Posterior cingulate gyrus (tissue), 11 donors: ENCODE measurements at places on chromosomes 2 and 18.

- DNase-seq, result no peak
Observed at GRCh38 chr2:86370579-86370978, 33.2 kb upstream of the REEP1 start.

GRCh38 chr2:153408710-153409385 is 69.7 kb downstream of the RPRM start:
- no peak for DNase-seq

DNA sequence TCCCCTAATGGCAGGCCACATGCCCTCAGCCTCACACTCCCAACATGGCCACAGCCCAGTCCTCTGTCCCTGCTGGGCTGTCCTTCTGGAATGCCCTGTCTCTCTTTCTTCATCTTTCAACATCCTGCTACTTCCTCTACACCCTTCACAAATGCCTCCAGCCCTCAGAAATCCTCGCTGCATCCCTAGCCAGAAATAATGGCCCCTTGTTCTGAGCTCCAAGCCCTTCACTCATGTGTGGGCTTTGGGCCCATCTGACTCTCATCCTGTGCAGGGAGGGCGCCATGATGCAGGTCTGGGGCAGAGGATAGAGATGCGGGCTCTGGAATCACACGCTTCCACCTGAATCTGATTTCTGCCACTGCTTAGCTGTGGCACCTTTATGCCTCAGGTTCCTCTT is 181.9 kb downstream of the TNS1 start:
- peak; percentile 45 for DNase-seq

DNA sequence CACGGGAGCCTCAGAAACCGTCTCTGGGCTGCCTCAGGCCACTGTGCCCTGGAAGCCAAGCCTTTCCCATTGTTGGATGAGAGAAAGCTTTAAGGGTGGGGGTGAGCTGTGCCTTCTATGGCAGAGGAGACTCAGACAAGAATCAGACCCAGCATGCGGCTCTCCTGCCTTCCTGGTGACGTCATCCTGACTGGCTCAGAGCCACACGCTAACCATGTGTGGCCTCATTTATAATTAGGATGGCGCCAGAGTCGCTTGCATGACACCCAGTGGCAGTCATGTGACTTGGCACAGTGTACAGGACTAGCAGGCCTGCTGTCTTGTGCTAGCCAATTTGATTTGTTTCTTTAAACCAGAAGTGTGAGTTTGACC is 99.1 kb downstream of the SH3BP4 start:
- DNase-seq, result peak; percentile 91

DNA sequence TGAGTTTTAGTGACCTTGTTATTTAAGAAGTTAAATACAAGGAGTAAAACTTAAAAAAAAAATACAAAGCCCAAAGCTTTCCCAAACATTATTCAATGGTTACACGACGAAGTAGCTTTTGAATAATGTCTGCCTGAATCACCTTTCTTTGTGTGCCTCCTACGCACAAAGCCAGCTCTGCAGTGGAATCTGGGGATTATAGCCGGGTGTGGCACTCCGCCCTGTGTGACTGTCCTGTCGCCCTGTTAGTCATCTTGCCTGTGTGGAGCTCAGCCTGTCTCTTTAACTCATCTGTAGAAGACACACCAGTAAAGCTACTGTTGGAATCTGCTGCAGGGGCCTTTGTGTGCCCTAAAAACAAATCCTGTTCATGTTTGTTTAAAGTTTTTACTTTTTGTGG is 79.4 kb upstream of the TCF7L1 start:
- no peak for DNase-seq

DNA sequence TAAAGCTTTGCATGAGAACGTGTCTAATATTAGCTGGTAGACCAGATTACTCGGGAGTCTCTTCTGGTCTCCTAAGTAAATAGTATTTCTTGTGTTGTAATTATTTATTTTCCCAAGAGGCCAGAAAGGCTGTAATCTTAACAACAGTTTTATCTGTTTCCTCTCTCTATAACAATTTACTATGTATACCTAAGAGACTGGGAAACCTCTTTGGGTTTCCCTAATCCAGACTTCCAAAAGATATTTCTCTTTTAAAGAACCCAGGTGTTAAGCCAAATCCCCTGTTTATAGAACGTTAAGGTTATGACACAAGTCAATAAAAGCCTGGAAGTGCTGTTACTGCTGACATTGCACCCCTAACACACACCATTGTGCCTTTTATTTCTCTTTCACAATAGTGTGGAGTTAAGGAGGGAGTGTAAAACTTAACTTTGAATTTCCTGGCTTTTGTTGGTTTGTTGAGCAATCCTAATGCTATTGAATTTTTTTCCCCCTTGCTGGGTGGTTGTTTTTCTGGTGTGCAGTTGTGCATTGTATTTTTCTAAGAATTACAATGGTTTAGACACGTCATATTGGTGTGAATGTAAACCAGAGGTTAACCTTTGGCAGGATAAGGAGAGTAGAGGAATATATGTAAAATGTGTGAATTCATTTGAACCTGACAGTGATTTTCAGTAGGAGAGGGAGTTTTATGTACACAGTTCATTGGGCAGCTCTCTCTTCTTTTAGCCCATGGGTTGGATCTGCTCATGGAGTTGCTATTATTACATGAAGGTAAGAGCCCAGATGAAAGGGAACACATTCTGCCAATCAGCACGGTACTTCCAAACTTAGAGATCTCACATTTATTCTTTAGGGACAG is 192.8 kb downstream of the MTX2 start:
- no peak for DNase-seq

DNA sequence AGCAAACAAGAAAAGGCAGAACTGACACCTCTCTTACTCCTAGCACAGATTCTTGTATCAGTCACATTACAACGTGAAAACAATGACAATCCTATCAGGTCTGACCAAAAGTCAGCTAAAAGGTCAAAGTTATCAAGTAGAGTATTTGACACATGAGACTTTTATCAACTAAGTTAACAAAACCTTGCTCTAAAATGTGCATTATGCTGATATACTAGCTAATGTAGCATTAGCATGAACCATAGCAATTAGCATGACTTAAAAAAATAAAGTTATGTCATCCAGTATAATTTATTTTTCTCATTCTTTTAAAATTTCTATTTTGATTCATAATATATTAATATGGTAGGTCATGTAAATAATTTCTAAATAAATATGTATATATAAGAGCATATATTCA is 41.4 kb upstream of the TTC32 start:
- DNase-seq, result no peak

DNA sequence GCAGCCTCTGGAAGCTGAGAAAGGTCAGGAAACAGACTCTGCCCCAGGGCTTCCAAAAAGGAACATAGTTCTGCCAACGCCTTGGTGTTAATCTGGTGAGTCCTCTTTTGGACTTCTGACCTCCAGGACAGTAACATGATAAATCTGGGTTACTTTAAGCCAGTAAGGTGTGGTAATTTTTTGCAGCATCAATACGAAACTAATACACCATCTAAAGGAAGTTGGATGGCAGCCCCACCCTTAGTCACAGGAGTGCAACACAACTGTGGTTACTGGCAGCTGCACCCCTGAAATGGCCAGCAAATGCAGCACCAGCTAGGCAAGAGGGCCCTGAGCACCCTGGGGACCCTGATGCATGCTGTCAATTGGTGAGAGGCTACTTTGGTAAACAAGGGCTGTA is 25.8 kb downstream of the CREG2 start:
- no peak for DNase-seq

DNA sequence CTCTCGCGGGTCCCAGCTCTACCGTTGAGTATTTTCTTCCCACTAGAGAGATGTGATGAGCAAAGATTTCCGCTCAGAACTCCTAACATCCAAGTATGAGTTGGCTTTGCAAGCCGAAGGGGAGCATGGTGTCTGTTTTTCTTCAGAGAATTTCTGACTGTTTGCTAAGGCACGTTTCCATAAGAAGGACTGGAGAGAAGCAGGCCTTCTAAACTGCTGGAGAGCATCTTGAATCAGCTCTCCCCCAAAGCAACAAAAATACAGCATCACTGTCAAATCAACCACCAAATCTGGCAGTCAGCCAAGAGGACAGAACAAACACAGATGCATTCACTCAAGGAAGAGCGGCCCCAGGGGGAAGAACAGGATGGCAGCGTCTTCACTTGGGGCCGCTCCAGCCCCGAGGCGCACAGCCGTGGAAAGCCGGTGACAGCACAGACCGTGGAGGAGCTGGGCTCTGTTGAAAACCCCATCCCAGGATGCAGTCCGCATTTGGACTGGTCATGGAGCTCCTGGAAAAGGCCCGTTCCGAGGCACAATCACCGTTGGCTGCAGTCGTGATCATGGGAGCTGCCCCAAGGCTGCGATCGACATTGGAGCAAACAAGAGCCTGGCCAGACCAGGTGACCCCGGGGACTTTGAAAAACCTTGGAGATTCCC is 101.4 kb downstream of the NFATC1 start:
- peak; percentile 11 for DNase-seq

DNA sequence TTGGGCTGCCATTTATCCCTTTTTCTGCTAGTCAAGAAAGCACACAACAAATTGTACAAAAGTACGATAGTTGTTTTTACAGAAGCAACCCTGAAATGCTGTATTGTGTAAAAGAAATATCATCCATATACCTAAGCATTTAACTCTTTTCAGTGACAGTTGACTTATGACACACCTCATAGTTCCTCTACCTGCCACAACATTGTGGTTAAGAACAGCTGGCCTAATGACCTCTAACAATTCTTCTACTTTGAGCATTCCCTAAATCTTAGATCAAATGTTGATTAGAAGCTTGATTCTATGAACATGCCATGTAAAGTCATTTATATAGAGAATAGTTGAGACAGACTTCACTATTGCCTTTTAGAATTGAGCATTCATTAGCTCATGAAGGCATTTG is 165.9 kb upstream of the SETBP1 start:
- no peak for DNase-seq

GRCh38 chr18:26978812-26979341 is 113.4 kb upstream of the AQP4 start:
- DNase-seq, result no peak

DNA sequence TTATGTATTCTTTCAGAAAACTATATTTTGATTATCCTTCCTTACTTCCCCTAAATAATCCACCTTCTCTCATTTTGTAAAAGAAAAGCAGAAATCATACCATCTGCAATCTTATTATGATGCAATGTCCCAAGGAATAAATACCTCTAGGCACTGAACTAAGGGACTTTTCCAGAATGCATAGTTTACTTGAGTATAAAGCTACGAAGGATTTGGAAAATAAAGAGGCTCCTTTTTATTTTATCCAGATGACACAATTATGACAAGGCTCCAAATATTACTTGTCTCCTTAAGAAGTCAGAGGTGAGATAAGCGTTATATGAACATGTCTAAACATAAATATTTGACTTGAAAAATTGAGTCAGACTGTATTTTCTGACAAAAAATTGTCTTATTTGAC is 72.1 kb downstream of the COL3A1 start:
- no peak for DNase-seq

- no peak for DNase-seq
Observed at GRCh38 chr18:55488473-55488872, 99.5 kb downstream of the TCF4 start.

- DNase-seq, result no peak
Observed at GRCh38 chr2:28358668-28359201, 33.9 kb upstream of the FOSL2 start.

GRCh38 chr2:67899187-67899586 is 163.6 kb downstream of the C1D start:
- DNase-seq, result no peak

GRCh38 chr18:40006634-40007033 is 1948.4 kb upstream of the PIK3C3 start:
- DNase-seq, result no peak

- DNase-seq, result no peak
Observed at GRCh38 chr2:72214429-72215143, 66.9 kb upstream of the CYP26B1 start.

- DNase-seq, result peak; percentile 85
Observed at GRCh38 chr2:168851674-168852320, 38.4 kb downstream of the SPC25 start.

GRCh38 chr2:68936889-68937288 is 15.8 kb downstream of the GKN2 start:
- no peak for DNase-seq

- no peak for DNase-seq
Observed at GRCh38 chr2:128269063-128269989, 49.3 kb downstream of the HS6ST1 start.

- DNase-seq, result no peak
Observed at GRCh38 chr18:23183411-23184150, 48.3 kb downstream of the CABLES1 start.

- DNase-seq, result no peak
Observed at GRCh38 chr2:97688062-97688827, 18.7 kb downstream of the C2orf92 start.

DNA sequence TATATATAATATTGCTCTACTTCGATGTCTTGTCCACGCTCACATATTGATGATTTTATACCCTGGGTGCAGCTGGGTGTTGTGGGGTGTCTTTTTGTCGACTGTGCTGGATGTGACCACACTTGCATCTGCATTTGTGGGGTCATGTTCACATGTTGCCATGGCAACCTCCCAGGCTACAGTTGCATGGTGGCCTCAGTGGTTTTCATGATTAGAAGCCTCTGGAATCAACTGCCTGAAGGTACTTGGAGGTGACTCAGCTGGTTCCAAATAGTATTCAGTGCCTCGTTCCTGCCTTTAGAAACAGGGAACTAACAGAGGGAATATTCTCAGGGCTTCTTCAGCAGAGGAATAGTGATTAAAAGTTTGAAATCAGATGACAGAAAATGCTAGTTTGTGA is 166.3 kb upstream of the NYAP2 start:
- no peak for DNase-seq

GRCh38 chr18:44693030-44693784 is 12.5 kb downstream of the SETBP1 start:
- DNase-seq, result no peak

DNA sequence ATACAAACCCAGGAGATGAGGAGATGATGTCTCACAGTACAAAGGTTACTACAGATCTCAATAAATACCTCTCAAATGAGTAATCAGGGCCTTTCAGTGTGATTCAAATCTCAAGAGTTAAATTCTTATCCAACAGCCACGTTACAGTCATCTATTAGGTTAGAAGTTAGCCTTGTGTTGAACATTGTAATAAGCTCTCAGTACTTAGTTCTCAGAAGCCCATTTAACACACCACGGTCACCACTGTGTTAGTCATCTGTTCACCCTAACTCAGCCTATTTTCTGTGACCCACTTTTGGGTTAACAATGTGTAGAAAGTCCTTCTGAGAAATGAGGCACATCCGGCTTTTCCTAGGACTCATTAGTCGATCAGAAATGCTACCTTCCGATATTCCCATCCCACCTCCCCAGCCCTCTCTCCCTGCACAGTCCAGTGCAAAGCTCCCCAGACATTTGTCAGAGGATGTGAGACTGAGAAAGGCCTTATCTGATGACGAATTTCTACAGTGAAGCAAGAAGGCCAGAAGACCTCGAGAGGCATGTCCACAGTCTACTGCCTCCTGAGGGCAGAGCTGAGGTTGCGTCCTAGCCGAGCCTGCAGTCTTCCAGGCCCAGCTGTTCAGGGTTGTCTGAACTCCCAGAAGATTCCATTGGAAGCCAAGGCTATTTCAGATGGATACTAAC is 92.6 kb downstream of the ACTR2 start:
- DNase-seq, result no peak

GRCh38 chr18:13577091-13577697 is 149.2 kb downstream of the FAM210A start:
- peak; percentile 44 for DNase-seq

GRCh38 chr2:238431-238830 is 25.4 kb downstream of the SH3YL1 start:
- no peak for DNase-seq

- no peak for DNase-seq
Observed at GRCh38 chr2:156489750-156490465, 53.7 kb downstream of the GPD2 start.
